ENCODE measurements at places on chromosomes 16 and 17. TPM values are rescaled to one million over a fixed set of nuclear protein-coding genes. Genes with fewer than 3 reads are reported as not detected.

Gene ICAM2
- 183 TPM for polyA plus RNA-seq

Gene FNDC8
- polyA plus RNA-seq, result not detected

Gene PLA2G10
- polyA plus RNA-seq, result 0.24 TPM

Gene DLX4
- polyA plus RNA-seq, result not detected

Gene DNAH3
- polyA plus RNA-seq, result not detected

Gene NME1
- 68.4 TPM for polyA plus RNA-seq

Gene CCDC144A
- not detected for polyA plus RNA-seq

Gene KRT31
- not detected for polyA plus RNA-seq

Gene SCIMP
- 325 TPM for polyA plus RNA-seq

Gene TEKT5
- polyA plus RNA-seq, result not detected

Gene LUC7L
- polyA plus RNA-seq, result 17.6 TPM

Gene GCGR
- not detected for polyA plus RNA-seq

Gene MT1F
- polyA plus RNA-seq, result 9.7 TPM

Gene MRPS34
- polyA plus RNA-seq, result 156 TPM

Gene SAP30BP
- 119 TPM for polyA plus RNA-seq

Gene HS3ST3B1
- 0.70 TPM for polyA plus RNA-seq

Gene LAT
- 8.3 TPM for polyA plus RNA-seq

Gene TP53TG3
- polyA plus RNA-seq, result not detected

Gene KRTAP9-4
- not detected for polyA plus RNA-seq

Gene CBX2
- 0.26 TPM for polyA plus RNA-seq

Gene ZG16B
- not detected for polyA plus RNA-seq

Gene CETP
- polyA plus RNA-seq, result 0.79 TPM

Gene KDM6B
- 1.9 TPM for polyA plus RNA-seq

Gene SEPTIN12
- polyA plus RNA-seq, result not detected

Gene MLST8
- polyA plus RNA-seq, result 44.1 TPM

Gene NSMCE1
- 78.1 TPM for polyA plus RNA-seq

Gene TBX21
- polyA plus RNA-seq, result 10.0 TPM

Gene NXPH3
- not detected for polyA plus RNA-seq

Gene C16orf96
- polyA plus RNA-seq, result 0.05 TPM

Gene PIPOX
- 0.15 TPM for polyA plus RNA-seq

Gene TBC1D3
- polyA plus RNA-seq, result not detected

Gene LRRC36
- not detected for polyA plus RNA-seq

Gene FBXO47
- polyA plus RNA-seq, result not detected

Gene NTN1
- not detected for polyA plus RNA-seq

Gene TPSD1
- polyA plus RNA-seq, result not detected

Gene DLG4
- polyA plus RNA-seq, result 0.38 TPM

Gene CRHR1
- not detected for polyA plus RNA-seq

Gene AGRP
- not detected for polyA plus RNA-seq

Gene ZKSCAN2
- polyA plus RNA-seq, result 1.4 TPM

Gene LGALS9
- 53.4 TPM for polyA plus RNA-seq

Gene COG1
- polyA plus RNA-seq, result 24.3 TPM

Gene WNK4
- polyA plus RNA-seq, result not detected

Gene CDC42EP4
- 0.39 TPM for polyA plus RNA-seq

Gene HSD11B2
- polyA plus RNA-seq, result not detected

Gene ANKRD40CL
- not detected for polyA plus RNA-seq

Gene SMIM5
- 0.36 TPM for polyA plus RNA-seq

Gene MYH13
- not detected for polyA plus RNA-seq

Gene LGALS9B
- not detected for polyA plus RNA-seq

Gene HS3ST3A1
- polyA plus RNA-seq, result 0.44 TPM

Gene DBNDD1
- 9.4 TPM for polyA plus RNA-seq

Gene KRT28
- polyA plus RNA-seq, result not detected
